Activated CD4-positive, alpha-beta memory T cell treated with anti-CD3 and anti-CD28 coated beads, Interleukin-2, amount 10 ng/mL, durations not matched to agents 7 days and 5 days (primary cell): ENCODE measurements at places on chromosomes 11 and 22.

GRCh38 chr11:131979364-131979763 is 608.9 kb downstream of the NTM start:
- DNase-seq = no peak

- no peak for DNase-seq
Measured at GRCh38 chr11:127965939-127966668, 621.3 kb downstream of the ETS1 start.

DNA sequence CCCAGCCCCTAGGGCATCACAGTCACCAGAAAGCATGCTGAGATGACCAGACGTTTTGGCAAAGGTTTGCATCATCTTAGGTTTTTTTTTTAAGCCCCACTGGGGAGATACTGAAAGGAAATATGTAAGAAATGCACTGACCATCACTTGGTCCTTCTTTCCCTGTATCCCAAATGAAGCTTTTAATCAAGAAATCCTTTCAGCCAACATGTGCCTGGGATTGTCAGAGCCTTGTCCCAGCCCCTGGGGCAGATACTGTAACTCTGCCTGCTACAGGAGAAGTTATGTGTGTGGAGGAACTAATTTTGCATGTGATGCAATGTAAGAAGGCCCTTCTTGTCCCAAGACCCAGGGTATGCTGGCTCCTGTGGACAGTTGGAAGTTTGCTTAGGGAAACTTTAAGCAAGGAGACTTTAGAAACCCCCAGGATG is 65.6 kb downstream of the PPFIBP2 start:
- DNase-seq = no peak

DNA sequence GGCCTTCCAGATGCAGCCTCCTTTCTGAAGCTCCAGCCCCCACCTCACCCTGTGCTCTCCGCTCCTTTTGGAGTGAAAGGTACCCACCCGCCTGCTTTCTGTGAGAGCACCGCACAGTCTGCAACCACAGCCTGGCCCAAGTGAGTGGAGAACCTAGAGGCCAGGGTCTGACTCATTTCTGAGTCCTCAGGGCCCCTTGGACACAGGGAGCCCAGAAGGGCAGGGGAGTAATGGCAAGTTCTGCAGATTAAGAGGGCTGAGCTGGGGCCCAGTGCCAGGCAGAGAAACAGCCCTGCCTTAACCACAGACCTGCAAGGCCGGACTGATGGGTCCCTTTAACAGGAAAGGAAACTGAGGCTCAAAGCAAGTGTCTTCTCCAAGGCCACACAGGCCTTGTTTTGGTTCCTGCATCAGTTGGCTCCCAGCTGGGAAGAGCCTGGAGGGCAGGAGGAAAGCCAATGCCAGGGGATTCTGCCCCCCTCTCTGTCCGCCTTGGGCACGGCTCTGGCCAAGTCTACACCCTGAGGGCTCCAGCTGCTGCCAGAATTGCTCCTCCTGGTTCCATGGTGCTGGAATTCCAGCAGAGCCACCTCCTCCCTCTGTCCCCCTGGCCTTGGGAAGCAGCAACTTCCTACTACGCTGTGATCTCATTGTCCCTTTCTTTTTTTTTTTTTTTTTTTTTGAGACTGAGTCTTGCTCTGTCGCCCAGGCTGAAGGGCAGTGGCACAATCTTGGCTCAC is 55.1 kb downstream of the CYTH4 start:
- DNase-seq = no peak

GRCh38 chr22:46150655-46151477 is 540 bp downstream of the PPARA start:
- peak; percentile 56 for DNase-seq
